ENCODE measurements at places on chromosomes 1 and 21.
A peak's percentile ranks its signal among the peaks of the same experiment; 100 is the strongest.

GRCh38 chr1:43460988-43461693, 7.4 kb upstream of the HYI start:
- no peak for DNase-seq

- no peak for DNase-seq
Measured at GRCh38 chr1:169985757-169986156, 88.7 kb downstream of the KIFAP3 start.

- DNase-seq = peak; percentile 44
Measured at GRCh38 chr21:33801424-33802405, 113.9 kb downstream of the ATP5PO start.

- no peak for DNase-seq
Measured at GRCh38 chr1:200896531-200897196, 2.0 kb downstream of the INAVA start.

GRCh38 chr1:39102537-39103327, 76.6 kb downstream of the NDUFS5 start:
- DNase-seq = no peak

- DNase-seq = no peak
Measured at GRCh38 chr1:169217636-169218035, 111.1 kb downstream of the ATP1B1 start.

GRCh38 chr1:68103884-68104554, 53.6 kb upstream of the DIRAS3 start:
- peak; percentile 60 for DNase-seq

GRCh38 chr1:119602169-119602568, 45.9 kb downstream of the ZNF697 start:
- no peak for DNase-seq

DNA sequence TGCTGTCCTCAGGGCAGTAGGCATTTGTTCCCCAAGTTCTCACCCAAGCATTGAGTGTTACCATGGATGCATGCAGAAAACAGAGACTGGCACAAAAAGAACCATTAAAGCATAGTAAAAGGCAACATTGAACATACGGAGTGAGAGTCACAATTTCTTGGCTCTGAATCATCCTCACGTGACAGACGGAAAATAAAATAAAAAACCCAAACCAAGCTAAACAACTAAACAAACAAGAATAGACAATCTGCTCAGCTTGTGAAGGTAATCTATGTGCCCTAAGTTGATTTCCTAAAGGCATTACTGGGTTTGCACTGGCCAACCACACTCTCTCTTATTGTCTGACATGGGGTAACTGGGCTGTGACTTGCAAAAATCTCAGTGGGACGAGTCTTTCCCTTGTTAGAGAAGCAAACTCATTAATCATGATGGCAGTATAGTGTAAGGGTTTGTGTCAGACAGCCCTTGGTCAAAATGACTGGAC, 306.0 kb downstream of the ASTN1 start:
- no peak for DNase-seq

- DNase-seq = peak; percentile 23
Measured at GRCh38 chr21:31132574-31133242, 94.4 kb upstream of the KRTAP19-8 start.

DNA sequence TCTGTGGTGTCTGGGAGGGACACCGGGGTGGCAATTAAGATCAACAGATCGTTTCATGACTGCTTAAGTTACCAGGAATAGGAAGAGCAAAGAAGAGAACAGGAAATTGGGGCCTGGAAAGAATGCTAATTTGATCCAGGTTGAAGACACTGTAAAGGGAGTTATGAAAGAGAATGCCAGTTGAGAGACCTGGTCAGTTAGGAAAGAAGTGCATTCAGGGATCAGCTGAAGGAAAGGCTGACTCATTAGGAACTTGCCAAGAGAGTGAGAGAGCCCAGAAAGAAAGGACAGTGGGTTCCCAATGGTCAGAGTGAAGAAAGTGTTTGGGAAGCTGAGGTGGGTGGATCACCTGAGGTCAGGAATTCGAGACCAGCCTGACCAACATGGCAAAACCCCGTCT, 119.6 kb downstream of the UBE2U start:
- DNase-seq = no peak

All from non-pigmented ciliary epithelial cell (primary cell).